ENCODE measurements at places on chromosomes 1 and 21.
A peak's percentile ranks its signal among the peaks of the same experiment; 100 is the strongest.

GRCh38 chr1:59316497-59317128 lies 19.7 kb downstream of the FGGY start:
- DNase-seq: no peak

- DNase-seq: peak; percentile 79
Observed at GRCh38 chr1:95117207-95118066, at the start of gene TLCD4. Gene TLCD4, plus strand, starts transcription at chr1:95117355. Its CDS starts 26,547 bp downstream, at chr1:95143902.

- peak; percentile 98 for DNase-seq
Observed at GRCh38 chr1:45686288-45687013, at the start of gene GPBP1L1. Gene GPBP1L1, minus strand, starts transcription at chr1:45686533. Its CDS starts 27,446 bp downstream, at chr1:45659087.

DNA sequence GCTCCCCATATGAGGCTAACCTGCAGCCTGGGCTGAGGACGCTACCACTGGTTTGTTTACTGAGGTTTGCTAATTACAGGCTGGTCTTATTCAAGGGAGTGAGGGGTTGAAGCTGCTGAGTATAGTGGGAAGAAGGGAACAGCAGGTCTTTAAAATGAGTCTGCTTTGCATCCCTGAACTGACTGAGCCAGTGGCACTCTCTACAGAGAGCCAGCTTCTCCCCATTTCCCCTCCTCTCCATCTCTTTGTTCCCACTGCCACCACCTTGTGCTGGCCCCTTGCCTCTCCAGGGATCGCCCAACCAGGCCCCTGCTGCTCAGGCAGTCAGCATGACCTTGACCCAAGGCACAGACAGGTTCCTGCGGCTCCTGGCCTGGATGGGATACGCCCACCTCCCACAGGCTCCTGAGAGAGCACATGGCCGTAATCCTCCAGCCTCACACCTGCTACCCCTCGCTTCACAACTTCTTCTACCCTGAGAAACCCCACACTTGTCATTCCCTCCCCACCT lies 45.0 kb downstream of the IER5 start:
- DNase-seq: peak; percentile 90

DNA sequence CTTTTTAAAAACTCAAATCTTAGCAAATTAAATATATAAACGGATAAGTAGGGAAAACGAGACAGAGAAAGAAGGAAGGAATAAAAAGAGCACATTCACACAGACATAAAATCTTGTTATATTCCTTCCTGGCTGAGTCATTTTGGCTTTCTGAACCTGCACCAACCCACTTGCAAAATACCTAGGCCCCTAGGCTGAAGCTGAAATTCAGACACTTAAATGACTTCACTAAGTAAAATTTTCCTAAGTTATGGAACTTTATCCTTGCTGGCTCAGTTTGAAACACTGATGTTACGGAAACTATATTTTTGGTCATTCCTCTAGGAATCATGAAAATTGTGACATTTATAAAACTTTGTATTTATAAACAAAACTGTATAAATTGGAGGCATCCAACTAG lies 462.8 kb upstream of the NFIA start:
- DNase-seq: no peak

DNA sequence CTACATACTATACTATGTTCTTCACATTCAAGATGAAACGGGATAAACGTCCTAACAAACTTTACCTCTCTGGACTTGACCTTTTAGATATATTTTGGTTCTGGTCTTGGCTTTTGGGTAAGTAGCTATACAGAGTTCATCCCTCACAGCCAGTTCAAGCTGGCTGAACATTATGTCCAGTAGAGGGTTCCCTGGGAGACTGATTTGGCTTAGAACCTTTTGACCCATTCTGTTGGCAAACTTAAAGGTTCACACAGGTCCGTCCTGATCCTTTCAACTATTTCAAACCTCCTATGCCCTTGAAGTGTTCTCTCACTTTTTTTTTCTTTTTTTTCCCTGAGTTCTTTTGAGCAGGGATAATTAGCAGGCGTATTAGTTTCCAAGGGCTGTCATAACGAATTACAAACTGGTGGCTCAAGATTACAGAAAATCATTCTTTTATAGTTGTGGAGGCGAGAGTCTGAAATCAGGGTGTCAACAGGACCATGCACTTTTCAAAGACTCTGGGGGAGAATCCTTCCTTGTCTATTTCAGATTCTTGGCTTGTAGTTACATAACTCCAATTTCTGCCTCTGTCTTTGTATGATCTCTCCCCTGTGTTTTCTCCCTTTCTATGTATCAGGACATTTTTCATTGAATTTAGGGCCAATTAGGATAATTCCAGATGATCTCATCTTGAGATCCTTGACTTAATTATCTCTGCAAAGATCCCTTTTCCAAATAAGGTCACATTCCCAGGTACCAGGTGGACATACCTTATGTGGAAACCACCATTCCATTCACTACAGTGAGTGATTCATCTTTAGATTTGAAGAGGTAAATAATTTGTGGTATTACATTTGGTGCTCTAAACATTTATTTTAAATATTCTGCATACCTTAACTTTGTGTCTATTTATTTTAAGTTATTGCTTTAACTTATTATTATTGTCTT lies 257.4 kb upstream of the USP25 start:
- no peak for DNase-seq

DNA sequence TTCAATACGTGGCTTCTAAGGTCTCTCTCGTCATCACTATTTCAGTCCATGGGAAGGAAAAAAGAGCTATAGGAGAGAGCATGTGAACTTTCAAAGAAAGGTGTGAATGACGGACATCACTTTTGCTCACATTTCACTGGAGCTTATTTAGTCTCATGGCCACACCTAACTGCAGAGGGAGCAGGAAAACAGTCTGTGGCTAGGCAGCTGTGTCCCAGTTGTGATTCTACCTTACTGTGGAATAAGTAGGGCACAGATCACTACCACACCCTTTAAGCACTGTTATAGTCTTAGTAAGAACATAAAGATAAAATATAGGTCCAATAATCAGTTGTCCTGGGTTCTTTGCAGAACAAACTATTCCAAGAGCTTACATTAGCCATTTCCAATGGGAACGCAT lies 192.9 kb downstream of the NRIP1 start:
- no peak for DNase-seq

GRCh38 chr1:21576031-21576797 lies 67.0 kb downstream of the ALPL start:
- DNase-seq: no peak

DNA sequence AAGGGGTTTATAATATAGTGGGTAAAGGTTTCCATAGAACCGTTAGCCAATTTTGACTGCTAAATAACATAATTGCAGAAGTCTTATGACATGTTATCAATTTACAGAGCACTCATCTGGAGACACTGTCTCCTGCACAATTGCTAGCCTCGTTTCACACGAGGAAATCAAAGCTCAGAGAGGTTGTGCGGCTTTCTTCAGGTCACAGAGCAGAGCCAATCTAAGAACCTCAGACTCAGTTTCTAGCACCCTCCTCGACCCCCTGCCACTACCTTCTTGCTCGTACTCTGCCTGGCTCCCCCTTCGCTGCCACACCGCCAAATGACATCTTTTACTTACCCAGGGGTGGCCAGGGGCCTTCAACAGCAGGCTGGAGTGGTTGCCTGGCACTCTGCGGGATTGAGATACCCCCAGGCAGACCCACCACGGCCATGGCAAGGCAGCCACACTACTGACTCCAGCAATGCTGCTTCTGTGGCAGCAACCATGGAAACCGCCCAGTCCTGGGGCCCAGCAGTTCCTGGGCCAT lies 16.0 kb upstream of the CASZ1 start:
- DNase-seq: no peak

DNA sequence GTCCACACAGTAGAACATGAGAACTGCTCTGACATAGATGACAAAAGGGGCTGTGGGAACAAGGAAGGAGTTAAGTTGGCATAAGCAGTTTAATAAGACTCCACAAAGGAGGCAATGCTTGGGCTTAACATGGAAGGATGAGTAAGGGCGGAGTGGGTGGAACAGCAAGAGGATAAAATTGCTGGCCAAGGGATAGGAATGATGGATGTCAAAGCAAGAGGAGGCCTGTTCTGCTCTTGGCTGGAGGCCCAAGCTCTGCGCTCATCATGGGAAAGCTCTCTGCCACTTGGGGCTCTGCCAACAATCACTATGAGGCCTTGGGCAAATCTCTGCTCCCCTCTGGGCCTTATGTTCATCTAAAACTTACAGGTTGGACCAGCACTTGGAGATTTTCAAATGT lies 98.3 kb upstream of the CAMK1G start:
- no peak for DNase-seq

DNA sequence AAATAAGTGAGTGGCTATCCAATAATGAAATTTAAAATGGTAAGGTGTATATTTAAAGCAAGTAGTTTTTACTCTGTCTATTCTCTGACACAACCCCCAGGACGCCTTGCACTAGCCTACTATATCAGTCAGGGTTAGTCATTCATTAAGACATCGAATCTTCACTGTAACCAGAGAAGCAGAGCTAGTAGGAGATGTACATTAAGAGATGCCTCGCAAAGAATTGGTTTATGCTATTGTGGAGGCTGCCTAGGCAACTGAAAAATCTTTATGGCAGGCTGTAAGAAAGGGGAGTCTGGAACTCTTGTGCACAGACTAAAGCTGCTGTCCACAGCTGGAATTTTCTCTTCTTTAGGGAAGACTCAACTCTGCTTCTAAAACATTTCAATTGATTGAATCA lies 28.8 kb downstream of the NTNG1 start:
- DNase-seq: no peak

- DNase-seq: no peak
Observed at GRCh38 chr21:37392441-37392840, 25.9 kb downstream of the DYRK1A start.

DNA sequence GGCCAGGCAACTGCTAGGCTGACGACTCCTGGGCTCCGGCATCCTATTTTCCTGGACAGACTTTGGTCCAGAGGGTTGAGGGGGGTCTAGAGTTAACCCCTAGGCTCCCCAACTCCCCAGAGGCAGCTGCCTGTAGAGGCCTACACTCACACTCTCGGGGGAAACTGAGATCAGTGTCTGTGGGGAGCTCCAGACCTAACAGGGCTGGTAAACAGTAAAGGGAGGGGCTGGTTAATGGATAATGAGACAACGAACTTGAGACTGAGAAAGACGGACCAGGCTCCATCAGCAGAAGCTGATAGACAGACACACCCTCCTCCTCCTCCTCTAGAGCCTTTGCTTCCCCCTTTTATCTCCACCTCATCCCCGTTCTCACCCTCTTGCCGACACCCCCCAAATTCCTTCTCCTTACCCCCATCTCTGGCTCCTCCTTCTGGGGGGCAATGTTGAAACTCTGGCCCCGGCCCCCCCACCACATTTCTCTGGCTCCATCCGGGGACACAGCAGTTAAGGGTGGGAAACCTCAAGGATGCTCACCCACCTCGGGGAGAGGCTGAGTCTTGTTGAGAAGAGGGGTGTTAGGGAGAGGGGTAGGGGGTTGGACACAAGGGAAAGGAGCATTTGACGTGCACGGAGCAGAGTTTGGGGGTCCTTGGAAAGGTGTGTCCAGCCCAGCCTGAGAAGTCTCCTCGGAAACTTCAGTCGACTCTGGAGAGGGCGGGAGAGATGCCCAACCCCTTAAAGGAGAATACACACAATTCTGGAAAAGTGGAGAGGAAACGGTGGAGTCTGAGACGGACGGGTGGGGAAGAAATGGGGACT lies at the start of gene MTMR11:
TSS of gene MTMR11 (minus strand) at position 710 of the 822 bp plus-strand sequence. CDS start at position 478, 232 bp downstream.
- no peak for DNase-seq

DNA sequence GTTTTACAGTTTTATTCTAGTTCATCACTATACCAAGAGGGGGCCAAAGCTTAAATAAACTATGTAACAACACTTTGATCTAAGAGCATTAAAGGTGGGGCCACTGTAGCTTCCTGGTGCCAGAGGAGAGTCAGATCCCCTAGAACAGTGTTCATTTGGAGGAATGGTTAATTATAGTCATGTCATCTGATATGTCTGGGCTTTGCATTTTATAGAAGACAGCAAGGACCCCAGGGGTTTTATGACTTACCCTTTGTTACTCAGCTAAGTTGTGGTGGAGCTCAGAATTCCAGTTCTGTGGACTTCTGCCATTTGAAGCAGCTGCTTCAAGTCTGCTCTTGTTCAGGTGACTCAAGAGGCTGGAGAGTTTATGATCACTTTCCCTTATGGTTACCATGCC lies 16.7 kb downstream of the KDM4A start:
- no peak for DNase-seq

GRCh38 chr1:33424205-33424604 lies 6.7 kb downstream of the PHC2 start:
- peak; percentile 89 for DNase-seq

DNA sequence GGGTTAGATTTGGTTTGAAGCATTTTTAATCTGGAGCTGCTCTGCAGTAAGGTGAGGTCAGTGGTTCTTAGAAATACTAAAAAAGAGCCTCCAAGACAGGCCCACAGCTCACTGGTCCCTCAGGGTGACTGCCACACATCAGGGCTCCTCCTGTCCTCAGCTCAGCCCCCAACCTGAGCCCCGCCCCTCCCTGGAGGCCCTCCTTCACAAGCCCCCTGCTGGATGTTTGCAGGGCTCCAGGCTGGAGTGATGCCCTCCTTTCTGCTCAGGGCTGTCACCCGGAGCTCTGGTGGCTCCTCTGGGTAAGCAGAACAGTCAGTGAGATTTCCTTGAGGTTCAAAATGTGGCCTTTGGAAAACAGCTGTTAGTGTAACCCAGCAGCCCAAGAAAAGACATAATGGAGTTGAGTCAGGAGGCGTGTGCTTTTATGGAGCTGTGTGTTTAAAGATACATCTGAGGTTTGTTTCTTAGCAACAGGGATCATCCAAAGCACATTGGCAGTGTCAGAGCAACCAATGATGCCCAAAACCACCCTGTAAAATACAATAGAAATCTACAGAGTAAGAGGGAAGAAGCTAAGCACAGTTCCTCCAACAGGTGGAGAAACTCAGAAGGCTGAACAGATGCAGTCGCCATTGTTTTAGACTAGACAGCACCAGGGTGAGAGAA lies 21.4 kb downstream of the STUM start:
- DNase-seq: no peak

GRCh38 chr1:199742547-199742946 lies 285.0 kb upstream of the NR5A2 start:
- no peak for DNase-seq

- no peak for DNase-seq
Observed at GRCh38 chr1:101388904-101389546, 152.2 kb downstream of the S1PR1 start.

- DNase-seq: no peak
Observed at GRCh38 chr1:221782477-221782876, 40.6 kb upstream of the DUSP10 start.

- no peak for DNase-seq
Observed at GRCh38 chr1:30477588-30477987, 245.8 kb downstream of the MATN1 start.

DNA sequence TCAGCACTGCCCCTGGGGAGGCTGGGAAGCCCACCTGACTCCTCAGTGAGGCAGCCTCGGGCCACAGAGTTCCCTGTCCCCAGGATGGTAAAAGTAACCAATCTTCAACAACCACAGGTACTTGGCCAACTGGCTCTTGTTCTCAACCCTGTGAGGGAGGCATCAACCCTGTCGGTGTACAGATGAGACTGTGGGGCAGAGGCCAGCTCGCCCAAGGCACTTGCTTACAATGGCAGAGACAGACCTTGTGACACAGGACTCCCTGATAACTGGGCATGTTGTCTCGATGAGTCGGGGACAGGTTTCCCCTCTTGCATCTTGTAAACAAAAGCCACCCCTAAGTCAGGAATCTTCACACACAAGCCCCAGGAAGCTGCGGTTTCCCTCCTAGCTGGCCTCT lies 8.0 kb downstream of the SLC30A2 start:
- DNase-seq: no peak

- no peak for DNase-seq
Observed at GRCh38 chr1:221793439-221794078, 51.7 kb upstream of the DUSP10 start.

Data from NCI-H526 treated with DMSO at 0.1 percent for 48 hours (cell line).